ENCODE measurements at places on chromosomes 1 and 21.

- no peak for DNase-seq
Observed at GRCh38 chr1:234611847-234612351, 1.9 kb upstream of the IRF2BP2 start.

GRCh38 chr1:110248746-110249145 is 38.6 kb downstream of the KCNC4 start:
- DNase-seq = no peak

DNA sequence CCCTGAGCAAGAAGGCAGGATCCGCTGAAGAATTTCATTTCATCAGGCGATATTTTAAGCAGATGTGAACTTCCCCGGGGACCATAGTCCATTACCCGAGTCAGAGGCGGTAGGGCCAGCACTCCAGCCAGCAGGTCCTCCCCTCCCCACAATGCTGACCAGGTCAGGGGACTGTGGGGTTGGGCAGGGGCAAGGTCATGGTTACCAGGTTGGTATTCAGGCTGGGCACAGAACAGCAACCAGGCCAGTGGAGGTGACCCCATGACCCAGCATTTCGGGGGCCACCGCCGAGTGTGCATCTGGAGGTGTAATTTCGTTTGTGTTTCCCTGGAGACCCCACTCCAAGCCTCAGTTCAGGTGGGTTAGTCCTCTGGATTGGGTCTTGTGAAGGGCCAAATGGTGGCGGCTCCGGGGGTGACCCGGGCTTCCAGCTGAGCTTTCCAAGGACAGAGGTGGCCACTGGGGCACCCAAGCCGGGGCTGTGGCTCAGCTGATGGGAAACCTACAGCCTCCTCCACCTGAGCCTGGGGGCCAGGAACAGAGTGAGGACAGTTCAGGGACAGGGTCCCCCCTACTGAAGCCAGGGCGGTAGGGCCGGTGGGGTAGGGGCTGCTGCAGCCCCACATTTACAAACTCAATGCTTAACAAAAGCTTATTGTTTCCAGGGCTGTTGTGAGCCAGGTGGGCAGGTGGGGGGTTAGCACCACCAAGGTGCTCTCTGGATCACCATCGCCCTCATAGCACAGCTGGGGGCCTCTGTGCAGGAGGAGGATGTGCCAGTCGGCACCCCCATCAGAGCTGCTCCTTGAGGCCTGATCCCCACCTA is 2.8 kb downstream of the PRDM16 start:
- DNase-seq = no peak

- no peak for DNase-seq
Observed at GRCh38 chr1:91520942-91521507, 20.4 kb downstream of the CDC7 start.

GRCh38 chr21:27026501-27026900 is 59.6 kb upstream of the ADAMTS5 start:
- no peak for DNase-seq

GRCh38 chr1:192133350-192133926 is 24.8 kb upstream of the RGS18 start:
- DNase-seq = no peak

- DNase-seq = no peak
Observed at GRCh38 chr1:53561503-53562105, 102.4 kb downstream of the DMRTB1 start.

DNA sequence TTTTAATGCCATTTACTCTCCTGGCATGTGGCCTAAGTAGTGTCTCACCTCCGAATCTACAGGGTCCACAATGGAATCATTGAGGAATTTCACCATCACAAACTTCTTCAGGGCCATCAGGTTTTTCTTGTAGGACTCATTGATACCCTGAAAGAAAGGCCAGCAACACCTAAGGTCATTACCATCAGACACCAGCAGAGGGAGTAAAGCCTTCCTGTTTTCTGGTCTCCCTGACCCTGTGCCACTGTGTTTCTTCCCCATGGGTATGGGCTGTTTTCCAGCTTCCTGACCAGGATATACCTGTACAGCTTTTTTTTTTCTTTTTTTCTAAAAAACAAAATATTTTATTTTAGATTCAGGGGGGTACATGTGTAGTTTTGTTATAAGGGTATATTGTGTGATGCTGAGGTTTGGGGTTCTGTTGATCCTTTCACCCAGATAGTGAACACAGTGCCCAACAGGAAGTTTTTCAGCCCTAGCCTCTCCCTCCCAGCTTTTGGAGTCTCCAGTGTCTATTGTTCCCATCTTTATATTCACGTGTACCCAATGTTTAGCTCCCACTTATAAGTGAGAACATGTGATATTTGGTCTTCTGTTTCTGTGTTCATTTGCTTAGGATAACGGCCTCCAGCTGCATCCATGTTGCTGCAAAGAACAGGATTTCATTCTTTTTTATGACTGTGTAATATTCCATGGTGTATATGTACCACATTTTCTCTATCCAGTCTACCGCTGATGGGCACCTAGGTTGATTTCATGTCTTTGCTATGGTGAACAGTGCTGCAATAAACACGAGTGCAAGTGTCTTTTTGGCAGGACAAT is 18.3 kb downstream of the PPT1 start:
- DNase-seq = no peak

GRCh38 chr1:66676613-66677298 is 75.5 kb upstream of the DYNLT5 start:
- no peak for DNase-seq

DNA sequence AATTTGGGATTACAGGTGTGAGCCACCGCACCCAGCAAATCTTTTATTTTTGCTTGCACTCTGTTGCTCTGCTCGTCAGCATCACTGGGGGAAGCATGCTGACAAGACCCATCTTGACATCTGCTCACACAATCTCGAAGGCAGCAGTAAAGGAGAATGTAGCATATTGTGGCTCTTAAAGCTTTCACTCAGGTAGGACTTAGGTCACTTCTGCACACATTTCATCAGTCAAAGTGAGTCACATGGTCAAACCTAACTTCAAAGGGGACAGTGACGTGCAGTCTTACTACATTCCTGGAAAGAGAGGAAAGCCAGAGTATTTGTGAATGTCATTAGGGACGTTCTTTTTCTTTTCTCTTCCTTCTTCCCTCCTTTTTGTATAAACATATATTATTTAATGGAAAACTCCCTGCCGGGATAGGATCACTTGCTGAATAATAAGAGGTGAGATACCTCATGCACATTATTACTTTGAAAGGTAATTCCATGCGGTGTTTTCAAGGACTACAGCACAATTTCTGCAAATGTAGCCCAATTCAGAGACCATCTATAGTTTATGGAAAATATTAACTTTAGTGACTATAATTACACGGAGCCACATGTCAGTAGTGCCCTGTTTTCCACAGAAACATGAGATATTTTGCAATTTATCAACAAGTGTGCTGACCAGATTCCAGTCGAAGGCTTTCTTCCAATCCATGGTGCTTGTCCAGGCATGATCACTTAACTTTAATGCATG is 19.3 kb upstream of the ACBD6 start:
- DNase-seq = no peak

DNA sequence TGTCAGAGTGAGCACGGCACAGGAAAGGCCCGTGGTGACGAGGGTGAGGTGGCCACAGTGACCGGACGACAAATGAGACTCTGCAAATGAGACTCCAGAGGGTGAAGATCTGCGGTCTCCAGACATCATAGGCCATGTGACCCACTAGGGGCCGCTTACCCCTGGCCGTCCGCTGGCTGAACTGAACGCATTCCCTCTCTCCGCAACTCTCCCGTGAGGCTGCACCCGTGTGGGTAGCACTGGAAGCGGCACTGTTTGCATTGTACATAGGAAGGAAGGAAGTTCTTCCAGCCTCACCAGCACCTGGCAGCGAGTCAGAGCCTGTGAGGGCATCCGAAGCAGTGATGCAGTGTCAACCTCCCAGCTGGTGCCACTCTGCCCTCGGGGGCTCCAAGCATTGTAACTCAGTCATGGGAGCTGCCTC is 23.6 kb upstream of the SPSB1 start:
- no peak for DNase-seq

GRCh38 chr21:41865002-41865777 is 14.0 kb downstream of the PRDM15 start:
- DNase-seq = no peak

DNA sequence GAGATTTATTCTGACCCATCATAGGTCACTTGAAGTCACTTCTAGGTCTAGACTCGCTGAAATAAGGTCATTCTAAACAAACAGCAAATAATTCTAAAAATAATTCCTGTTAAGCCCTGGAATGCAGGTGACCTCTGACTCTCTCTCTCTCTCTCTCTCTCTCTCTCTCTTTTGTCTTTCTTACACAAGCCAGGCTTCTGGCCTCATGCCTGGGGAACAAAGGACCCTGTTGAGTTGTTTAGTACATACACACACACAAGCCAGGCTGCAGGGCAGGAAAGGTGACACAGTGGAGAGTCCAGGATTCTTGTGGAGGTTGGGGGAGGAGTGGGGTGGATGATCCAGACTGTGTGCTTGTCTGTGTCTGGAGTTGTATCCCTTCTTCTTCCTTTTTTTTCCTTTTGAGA is 4.0 kb upstream of the MEX3A start:
- DNase-seq = no peak

DNA sequence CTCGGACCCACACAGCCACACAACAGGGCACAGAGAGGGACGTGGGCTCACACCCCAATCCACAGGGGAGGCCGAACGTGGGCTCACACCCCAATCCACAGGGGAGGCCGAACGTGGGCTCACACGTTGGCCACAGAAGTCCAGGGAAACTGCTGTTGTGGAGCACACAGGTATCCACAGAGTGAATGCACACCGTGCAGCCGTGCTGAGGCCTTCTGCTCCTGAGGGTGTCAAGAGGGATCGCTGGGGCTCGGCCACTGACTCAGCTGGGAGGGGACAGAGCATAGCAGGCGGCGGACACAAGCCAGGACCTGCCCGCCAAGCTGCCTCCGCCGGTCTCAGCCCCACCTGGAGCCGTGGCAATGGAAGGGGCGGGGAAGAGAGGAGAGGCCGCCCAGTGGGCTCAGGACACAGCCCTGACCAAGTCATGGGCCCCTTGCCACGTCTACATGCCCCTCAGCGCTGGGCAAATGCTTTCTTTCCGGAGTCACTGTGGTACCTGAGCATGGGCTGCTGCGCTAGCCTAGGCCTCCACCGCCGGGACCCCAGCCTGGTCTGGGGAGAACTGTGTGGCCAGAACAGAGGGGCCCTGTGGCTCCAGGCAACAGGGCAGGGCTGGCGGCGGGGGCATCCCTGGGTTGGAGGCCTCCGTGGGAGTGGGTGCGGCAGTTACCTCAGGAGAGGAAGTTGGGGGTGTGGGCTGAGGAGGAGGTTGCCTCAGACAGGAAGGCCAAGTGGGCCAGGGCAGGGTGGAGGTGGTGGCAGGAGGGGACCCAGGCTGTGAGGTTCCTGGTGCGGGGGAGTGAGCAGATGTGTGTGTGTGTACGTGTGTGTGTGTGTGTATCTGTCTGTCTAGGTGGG is 1.2 kb downstream of the SYTL1 start:
- no peak for DNase-seq

GRCh38 chr1:222653178-222653827 is 35.4 kb downstream of the MIA3 start:
- no peak for DNase-seq

DNA sequence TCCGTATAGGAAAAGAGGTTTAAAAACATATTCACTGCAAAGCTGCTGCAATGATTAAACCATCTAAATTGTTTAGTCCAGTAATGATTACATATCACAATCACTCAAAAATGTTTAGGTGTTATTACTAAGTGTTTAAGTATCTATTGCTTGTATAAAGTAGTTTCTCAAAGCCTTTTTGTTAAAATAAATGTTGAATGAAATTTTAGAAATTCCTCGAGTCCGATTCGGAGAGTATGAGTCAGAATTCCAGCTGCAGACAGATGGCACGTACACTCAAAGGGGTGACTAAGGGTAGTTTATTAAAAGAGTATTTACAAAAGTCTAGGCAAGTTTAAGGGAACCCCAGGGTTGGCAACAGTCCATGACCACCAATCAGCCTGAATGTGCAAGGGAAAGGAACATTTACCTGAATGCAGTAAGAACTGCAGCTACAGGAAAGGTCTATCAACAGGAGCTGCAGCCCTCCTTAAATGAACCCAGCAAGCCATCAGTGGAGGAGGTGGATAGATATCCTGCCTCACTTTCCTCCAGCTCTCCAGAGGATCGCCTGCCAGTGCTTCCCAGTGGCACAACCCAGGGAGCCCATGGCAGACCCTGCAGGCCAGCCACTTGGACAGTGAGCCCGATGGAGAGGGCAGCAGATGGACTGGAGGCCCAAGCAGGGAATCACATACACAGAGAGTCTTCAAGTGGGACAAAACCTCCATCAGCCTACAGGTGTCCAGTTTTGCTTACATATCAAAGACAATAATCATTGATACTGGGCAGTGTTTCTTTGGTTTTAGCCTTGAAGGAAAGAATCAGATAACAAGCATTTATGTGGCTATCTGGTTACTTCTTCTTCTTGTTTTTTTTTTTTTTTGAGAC is 92.1 kb upstream of the SLC44A3 start:
- no peak for DNase-seq

- no peak for DNase-seq
Observed at GRCh38 chr21:42228709-42229220, 9.8 kb downstream of the ABCG1 start.

DNA sequence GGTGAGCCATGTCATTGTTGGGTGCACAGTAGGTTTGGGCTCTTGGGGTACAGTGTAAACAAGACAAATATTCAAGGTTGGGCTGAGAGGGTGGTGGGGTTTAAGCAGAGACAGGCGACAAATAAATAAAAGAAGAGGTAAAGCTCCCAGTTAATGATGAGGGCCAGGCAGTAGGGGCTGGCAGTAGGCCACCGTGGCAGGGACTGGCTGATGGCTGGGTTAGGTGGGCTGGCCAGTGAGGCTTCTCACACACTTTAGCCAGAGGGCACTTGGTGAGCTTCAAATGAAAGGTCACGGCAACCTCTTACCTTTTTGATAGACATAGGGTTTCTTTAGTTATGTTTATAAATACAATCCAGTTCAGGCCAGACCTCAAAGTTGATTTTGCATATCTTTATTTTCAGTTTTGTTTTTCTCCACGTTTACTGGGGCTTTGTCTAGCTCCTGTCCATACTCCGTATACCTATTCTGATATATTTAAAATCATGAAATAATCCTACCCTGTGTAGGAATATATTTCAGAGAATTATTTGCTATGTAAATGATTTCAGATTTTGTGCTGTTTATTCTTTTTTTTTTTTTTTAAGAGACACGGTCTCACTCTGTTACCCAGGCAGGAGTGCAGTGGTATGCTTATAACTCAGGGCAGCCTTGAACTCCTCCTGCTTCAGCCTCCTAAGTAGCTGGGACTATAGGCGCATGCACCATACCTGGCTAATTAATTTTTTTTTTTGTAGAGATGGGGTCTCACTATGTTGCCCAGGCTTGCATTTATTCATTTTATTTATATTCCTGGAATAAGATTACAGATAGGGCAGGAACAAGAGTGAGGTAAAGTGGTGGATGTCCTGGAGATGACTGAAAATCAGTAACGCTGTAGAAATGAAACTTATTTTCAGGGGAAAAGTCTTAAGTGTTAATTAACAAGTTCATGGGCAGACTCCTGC is 122.7 kb downstream of the RYR2 start:
- DNase-seq = no peak

Data from right renal cortex interstitium (tissue), 3 donors.